ENCODE measurements at places on chromosomes 3 and 15.

DNA sequence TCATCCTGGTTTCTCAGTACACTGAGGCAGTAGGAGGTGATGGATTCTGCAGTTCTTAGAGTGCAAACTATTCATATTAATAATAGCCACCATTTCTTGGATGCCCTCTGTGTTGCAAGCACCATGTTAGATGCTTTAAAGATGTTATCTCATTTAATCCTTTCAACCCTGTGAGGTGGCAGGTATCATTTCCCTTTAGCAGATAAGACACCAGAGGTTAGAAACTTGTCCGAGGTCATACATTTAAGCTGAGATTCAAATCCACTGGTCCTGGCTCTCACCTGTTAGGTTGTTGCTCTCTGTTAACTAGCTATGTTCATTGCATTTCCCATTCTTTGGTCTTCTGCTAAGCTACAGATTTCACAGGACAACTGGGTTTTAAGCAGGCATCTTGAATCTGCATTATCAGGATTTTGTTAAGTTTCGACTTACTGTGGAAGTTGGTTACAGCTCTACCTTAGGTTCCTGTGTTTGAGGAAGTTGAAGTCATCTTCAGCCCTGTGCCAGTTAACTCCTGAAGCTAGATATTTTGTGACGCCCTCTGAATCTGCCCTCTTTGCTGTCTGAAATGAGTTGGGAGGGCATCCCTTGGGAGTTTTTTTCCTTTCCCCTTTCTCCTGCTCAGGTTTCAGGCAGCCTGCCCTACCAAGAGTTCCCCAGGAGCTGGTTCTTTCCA is 6.4 kb downstream of the PDE8A start:
- no peak for DNase-seq

- no peak for DNase-seq
These were observed 56.0 kb upstream of the CTXND1 start for GRCh38 chr15:80308002-80308401.

GRCh38 chr15:51870774-51871173 is 41.3 kb downstream of the TMOD3 start:
- no peak for DNase-seq

GRCh38 chr15:91043202-91043874 is 20.9 kb upstream of the VPS33B start:
- no peak for DNase-seq

- no peak for DNase-seq
These were observed 14.5 kb downstream of the EMC4 start for GRCh38 chr15:34239151-34239808.

DNA sequence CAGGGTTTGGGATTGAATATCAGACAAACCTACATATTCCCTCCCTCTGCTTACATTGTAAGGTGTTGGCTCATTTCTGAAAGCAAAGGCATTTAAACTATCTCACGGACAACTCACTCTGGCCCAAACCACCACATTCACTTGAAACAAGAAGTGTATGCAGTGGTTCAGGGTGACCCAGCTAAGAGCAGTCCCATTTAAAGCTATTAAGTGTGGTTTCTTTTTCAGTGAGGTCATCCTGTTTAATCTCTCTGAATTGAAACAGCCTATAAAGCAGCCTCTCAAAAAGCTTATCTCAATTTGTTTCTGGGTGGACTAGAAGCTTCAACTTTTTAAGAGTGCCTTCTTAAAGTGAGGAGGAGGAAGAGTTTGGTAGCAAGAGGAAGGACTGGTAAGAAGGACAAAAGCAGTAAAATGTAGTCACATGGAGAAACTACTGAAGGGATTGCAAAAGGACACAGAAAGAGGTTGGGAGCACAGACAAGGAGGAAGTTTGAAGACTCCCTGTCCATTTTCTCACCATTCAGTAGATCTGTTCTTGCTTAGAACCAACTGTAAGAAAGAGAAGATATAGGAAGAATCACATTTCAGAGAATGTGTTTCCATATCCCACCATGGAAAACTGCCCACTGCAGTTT is 151.6 kb downstream of the TMCO5A start:
- DNase-seq, result no peak

DNA sequence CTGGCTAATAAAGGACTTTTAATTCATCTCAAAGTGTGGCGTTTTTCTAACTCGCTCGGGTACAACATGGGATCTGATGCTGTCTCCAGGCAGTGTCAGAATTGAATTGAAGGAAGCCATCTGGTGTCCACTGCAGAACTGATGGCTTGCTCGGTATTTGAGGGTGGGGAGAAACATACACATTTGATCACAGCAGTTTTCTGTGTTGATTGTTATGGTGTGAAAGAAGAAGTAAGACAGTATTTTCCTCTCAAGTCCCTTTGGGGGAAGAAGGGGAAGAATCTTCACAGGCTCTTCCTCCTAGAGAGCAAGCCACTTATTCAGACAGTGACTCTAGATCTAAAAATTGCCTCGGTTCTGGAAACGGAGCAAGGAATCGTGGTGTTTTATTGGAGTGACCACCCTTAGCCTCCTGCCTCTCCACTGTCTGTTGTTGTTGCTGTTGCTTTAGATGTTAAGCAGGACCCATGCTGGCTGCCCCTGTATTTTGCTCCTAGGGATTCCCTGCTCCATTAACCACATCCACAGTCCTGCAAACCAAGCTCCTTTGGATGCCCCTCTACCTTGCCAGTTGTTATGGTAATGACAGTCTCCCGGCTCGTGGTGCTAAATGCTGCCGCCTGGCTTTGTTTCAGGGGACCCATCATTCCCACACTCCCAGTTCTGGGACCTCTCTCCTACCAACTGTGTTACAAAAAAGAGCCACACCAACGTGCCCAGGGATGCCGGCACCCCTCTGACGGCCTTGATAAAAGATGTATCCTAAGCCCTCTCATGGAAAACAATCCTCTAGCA is 15.3 kb upstream of the MCCC1 start:
- no peak for DNase-seq

DNA sequence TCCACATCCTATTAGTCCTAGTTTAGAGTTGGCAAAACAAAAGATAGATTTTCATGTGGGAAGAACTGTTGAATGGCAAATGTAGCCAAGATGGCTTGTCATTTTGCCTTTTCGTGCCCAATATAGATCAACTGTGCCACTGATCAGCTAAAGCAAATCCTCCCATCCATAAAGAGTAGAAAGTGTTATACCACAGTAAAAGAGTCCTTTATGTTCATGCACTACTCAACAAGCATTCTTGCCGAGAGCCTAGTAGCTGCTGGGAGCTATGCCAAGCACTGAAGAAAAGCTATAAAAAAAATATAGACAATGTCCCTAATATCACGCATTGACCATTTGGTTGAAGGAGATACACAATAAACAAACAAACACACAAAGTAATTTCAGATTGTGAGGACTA is 225.2 kb downstream of the KCNMB2 start:
- DNase-seq, result no peak

GRCh38 chr3:140911822-140912221 is 29.8 kb upstream of the SLC25A36 start:
- no peak for DNase-seq

- DNase-seq, result no peak
These were observed 27.3 kb downstream of the HDC start for GRCh38 chr15:50238255-50238654.

DNA sequence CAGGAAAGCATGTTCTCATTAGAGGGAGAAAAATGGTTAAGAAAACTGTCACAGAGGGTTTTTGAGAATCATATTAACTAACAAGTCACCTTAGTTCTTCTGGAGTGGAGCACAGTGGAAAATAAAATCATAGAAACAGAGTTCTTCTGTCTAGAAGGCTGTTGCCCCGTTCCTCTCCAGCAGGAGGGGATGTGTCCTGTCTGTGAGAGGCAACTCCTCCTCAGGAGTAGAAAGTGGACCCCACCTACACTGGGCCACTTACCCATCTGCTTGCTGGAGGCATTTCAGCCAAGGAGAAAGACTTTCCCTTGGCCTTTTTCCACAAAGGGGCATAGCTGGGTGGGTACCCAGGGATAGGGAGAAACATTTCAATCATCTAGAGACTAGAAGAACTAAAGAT is 106.6 kb downstream of the SSR3 start:
- no peak for DNase-seq

DNA sequence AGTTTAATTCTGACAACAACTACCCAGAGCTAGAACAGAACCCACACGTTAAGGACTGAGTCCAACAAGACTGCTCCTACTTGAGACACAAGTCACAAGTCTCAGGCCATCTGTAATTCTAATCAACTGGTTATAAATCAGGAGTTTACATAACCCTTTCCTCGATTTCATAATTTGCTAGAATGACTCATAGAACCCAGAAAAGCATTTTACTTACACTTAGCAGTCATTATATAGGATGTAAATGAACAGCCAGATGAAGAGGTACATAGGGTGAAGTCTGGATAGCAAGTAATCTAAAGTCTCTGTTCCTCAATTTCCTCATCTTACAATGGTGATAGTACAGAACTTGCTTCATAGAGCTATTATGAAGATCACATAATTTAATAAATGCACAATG is 1018.2 kb downstream of the DIPK2A start:
- DNase-seq, result no peak

GRCh38 chr3:88149101-88149508 is 654 bp upstream of the C3orf38 start:
- no peak for DNase-seq

DNA sequence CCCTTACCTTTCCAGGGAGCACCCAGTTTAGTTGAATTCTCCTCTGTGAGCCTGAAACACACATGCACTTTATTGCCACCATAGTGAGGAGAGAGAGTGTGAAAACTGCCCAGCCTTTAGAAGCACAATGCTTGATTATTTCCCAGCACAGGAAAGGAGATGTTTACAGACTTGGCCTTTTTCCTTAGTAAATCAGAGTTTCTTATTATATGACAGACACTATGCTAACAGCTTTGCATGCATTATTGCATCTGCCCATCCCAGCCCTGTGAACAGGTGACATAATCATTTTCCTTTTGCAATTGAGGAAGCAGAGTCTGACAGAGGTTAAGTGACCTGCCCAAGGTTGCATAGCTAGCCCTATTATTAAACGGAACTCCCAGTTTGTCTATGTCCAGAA is 36.5 kb downstream of the CAPN3 start:
- no peak for DNase-seq

- no peak for DNase-seq
These were observed 87.6 kb downstream of the FOXP1 start for GRCh38 chr3:71495708-71496472.

- no peak for DNase-seq
These were observed 189.8 kb downstream of the MBNL1 start for GRCh38 chr3:152458376-152459117.

DNA sequence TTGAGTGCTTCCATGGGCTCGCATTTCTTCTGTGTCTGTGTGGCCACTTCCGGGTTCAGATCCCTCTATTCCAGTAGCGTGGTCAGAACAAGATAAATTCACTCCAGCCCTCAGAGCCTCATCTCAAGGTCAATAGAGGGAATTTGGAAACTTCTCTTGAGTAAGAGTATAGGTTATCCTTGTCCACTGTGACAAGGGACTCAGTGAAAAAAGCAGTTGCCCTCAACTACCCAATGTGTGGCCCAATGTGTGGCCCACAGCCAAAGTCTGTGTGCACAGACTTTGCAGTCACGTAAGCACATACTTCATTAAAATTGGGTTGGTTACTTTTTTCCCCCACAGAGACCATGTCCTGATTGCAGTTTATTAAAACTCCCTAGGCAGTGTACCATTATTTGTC is 305.6 kb upstream of the SEMA6D start:
- DNase-seq, result no peak

- DNase-seq, result no peak
These were observed 71.5 kb upstream of the GALNT15 start for GRCh38 chr3:16102905-16103364.

DNA sequence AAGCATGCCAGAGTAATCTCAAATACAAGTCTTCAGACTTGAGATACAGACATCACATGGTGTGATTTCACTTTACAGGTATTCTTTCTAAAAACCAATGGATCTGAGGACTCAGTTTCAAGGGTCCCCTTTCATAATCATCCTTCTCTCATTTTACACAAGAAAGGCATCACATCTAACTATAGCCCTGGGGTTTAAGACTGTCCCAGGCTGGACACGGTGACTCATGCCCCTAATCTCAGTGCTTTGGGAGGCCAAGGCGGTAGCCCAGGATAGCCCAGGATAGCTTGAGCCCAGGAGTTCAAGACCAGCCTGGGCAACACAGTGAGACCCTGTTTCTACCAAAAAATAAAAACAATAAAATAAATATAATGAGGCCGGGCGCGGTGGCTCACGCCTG is 36.4 kb downstream of the UBP1 start:
- no peak for DNase-seq

DNA sequence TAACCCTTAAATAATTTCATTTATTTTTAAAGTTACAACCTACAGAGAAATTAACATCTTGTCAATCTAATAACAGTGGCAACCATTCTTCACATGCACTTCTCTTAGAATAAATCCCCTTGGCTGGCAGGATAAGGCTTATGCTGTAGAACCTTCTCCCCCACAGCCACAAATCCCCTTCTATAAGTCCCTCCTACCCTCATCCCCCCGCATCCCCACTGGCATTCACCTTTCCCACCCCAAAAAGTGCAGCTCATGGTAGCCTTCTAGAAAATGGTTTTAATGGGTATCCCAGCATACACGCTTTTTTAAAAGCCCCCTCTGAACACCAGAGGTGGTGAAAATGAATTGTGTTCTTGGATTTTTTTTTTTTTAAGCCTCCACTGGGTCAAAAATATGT is 49.2 kb downstream of the CAPN7 start:
- DNase-seq, result no peak

GRCh38 chr3:187746442-187747281 is 1.4 kb upstream of the BCL6 start:
- no peak for DNase-seq

DNA sequence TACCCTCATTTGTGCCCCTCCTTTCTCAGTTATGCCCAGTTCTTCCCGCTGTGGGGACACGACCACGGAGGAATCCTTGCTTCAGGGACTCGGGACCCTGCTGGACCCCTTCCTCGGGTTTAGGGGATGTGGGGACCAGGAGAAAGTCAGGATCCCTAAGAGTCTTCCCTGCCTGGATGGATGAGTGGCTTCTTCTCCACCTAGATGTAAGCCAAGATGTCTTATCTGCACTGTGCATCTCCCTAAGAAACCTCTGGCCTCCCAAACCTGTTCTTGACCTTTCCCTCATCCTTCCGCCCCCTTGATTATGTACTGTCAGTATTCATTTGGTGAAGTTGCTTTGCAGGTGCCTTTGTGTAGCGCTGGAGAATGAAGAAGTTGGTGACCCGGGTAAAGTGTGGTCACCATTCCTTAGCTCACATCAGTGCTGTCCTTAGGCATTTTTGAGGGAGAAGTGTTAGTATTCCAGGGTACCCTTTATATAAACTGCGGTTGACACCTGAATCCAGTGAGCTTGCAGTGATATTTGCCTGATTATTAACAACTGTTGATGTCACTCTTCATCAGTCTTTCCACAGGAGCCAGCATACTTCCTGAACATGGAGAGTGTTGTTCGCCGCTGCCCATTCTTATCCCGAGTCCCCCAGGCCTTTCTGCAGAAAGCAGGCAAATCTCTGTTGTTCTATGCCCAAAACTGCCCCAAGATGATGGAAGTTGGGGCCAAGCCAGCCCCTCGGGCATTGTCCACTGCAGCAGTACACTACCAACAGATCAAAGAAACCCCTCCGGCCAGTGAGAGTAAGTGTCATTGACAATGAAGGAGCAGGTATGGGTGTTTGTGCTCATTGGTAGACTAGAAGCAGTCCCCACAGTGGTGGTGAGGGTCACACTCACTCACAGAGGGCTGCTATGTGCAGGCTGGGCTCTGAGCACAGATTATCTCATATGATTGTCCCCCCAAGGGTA is 966 bp downstream of the ALAS1 start:
- DNase-seq, result no peak
